Stimulated activated CD8-positive, alpha-beta memory T cell treated with anti-CD3 and anti-CD28 coated beads, Interleukin-12 subunit alpha, Interleukin-12 subunit beta, amount 100 ng/mL, for 1 hour (primary cell): ENCODE measurements at places on chromosomes 2 and 18.

- DNase-seq, result no peak
Observed at GRCh38 chr2:1976728-1977416, 232.6 kb upstream of the PXDN start.

- DNase-seq, result no peak
Observed at GRCh38 chr18:22282311-22283115, 113.1 kb downstream of the GATA6 start.

DNA sequence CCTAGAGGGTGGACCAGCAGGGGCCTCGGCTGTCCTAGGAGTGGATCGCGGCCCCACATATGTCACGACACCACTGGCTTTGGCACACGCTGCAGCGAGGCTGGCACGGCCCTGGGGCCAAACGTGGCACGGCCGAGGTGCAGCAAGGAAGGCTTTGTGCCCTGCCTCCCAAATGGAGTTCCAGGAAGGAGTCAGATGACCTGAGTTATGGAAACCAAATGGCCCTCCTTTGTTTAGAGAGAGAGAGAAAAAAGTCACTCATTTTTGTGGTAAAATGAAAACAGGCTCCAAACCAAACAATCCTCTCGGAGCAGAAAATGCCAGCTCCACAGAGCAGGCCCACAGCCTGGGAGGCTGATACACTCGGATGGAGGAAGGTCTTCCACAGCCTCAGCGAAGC, 105.6 kb downstream of the ANTXR1 start:
- DNase-seq, result no peak

DNA sequence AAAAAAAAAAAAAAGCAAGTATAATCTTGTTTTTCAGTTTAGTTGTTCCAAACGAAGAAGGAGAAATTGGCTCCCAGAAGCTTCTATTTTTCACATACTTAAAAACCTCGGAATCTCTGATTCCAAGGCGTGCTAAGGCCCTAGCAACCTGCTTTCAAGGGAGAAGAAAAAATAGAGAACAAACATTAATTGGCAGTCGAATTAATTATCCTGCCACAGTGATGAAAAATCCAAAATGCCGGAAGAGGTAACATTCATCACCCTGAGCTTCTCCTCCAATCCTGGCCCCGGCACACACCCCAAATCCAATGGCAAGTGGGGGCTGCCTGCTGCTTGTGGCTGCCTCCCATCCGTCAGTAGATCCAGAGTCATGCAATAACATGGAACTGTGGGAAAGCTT, 250.2 kb upstream of the CHAC2 start:
- DNase-seq, result no peak

DNA sequence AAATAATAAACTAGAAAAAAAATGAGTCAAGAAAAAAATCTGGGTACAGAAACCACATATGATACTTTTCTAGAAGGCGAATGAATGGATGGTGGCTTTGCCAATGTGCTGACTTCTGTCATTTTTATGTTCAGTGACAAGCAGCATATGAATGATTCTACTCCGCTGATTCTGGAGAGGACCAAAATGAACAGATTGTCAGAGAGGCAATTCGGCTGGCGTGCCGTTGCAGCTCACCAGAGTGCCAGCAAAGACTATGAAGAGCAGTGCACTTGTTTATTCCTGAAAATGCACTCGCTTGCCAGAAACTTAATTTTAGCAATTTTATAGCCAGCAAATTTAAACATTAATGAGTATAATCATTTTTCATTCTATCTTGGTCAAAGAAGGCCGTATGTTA, 105.9 kb upstream of the NYAP2 start:
- no peak for DNase-seq

- DNase-seq, result no peak
Observed at GRCh38 chr2:168896783-168897182, 4.3 kb upstream of the G6PC2 start.

- no peak for DNase-seq
Observed at GRCh38 chr2:238462782-238463396, 36.2 kb downstream of the ASB1 start.

GRCh38 chr2:109423556-109424359, 190.0 kb downstream of the SEPTIN10 start:
- no peak for DNase-seq

- DNase-seq, result no peak
Observed at GRCh38 chr2:236674238-236674637, 104.6 kb downstream of the ACKR3 start.

GRCh38 chr2:58313926-58314325, 72.8 kb upstream of the FANCL start:
- no peak for DNase-seq

- no peak for DNase-seq
Observed at GRCh38 chr2:85145116-85145820, 12.1 kb downstream of the TCF7L1 start.

DNA sequence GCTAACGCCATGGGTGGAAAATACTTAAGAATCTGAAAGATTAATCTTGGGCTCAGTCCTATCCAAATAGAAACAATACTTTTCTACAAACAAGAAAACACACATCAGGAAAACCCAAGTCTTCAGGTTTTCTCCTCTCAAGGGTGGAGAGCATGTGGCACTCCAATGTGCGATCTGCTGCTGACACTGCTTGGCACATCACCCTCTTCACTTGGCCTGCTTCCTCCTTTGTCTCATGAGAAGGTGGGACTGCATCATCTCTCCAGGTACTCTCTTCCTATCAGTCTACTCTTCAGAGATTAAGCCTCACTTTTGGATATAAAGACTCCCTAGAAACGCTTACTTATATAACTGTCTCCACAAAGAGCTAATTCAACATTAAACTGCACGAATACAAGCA, 26.4 kb downstream of the HDLBP start:
- DNase-seq, result no peak

DNA sequence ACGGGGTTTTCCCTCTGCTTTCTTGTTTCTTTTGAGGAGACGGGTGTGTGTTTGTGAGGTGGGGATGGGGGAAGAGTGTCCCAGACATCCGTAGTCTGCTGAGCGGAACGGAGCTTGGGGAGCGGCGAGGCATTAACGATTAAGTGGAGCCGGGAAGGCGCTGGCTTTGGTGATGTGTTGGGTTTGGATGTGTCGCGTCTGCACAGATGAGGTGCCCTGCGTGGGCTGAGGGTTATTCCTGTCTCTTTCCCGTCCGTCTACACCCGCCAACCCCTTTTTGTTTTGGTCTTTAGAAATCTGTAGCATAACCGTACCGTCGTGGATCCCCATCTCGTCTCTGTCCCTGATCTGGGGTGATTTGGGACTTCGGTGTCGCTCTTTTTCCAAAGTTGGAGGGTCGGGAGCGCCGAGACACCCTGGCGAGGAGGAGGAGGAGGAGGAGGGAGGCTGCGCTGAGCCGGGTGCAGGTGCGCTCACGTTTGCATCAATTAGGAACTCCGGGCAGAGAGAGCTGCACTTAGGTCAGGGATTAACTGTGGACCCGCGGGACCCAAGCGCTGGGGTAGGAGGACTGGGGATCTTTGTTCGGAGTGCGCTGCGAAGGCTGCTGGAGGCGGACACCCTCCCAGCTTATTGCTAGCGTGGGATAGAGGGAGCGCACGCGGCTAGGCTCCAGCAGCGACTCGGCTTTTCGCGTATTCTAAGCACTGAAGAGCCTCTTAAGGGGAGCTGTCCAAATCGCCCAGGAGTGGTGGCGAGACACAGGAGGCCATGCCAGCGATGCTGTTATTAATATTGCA, 720.3 kb downstream of the DPP10 start:
- DNase-seq, result no peak

- no peak for DNase-seq
Observed at GRCh38 chr18:76255070-76255683, 239.9 kb downstream of the ZNF516 start.

DNA sequence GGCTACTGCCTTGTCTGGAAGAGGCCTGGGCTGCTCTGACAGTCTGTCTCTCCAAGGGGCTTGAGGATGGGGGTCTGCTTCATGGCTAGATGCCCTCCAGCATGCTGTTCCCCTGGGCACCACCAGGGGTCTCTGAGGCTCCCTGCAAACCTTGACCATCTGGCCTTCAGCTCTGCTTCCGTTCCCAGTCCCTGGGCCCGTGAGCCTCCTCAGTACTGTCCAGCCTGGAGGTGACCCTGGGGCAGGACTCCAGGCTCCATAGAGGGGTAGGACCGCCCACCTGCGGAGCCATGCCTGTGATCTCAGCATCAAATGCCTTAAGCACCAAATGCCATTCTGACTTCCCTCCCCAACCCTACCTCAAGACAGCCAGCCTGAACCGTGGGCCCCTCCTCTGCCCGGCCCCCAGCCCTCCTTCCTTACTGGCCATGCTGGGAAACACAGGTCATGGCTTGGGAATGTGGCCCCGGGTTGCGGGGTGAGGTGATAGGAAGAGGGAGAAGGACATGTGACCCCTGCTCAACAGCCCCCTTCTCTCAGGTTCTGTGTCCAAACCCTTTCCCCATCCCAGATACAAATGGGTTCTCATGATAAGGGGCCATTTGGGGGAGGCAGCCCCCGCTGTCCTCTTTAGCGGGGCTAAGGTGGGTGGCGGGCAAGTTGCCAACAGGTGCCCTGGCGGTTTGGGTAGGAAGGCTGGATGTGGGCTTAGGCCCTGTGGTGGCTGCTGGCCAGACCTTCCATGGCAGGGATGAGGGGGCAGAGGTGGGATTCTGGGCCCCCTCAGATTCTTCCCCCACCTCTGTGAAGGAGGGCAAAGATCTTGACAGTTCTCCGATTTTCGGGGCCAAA, 25.0 kb downstream of the SPEG start:
- DNase-seq, result no peak

GRCh38 chr2:212940816-212941215, 210.6 kb downstream of the IKZF2 start:
- DNase-seq, result no peak

- DNase-seq, result no peak
Observed at GRCh38 chr2:150526827-150527226, 39.4 kb upstream of the RND3 start.

GRCh38 chr2:183060571-183061231, 17.8 kb upstream of the DUSP19 start:
- no peak for DNase-seq

GRCh38 chr2:168149150-168149974, 98.0 kb downstream of the STK39 start:
- no peak for DNase-seq

- no peak for DNase-seq
Observed at GRCh38 chr2:42050010-42050702, 2.3 kb downstream of the PKDCC start.

DNA sequence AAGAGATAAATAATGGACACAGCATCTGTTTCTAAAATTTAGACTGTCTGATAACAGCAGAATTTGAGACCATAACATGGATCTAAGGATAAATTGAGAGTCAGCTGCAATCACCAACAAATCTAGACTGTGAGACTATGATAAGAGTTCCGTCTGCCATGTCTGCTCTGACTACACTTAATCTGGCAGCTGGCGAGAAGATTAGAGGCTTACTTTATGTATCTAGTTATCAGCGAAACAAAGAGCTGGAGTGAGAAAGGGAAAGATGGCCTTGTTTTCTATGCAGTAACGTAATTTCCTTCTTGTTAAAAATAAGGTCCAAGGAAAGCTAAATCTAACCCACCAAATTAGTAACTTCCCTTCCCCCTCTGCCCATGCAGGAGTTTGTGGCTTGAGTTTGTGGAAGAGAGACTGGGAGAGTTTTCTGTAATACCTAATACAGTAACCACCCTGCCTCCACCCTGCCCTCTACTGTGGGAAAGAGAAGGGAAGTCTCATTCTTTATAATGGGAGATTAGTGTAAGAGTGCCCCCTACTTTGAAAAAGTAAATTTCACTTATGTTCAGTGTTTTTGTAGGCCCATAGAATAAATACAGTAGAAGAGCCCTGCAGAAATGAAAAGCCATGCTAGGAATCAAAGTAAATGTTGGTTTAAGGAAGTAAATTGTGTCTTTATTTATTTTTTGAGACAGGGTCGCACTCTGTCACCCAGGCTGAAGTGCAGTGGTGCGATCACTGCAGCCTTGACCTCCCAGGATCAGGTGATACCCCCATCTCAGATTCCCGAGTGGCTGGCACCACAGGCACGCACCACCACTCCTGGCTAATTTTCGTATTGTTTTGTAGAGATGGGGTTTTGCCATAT, 27.5 kb downstream of the EML4 start:
- DNase-seq, result peak; percentile 28

DNA sequence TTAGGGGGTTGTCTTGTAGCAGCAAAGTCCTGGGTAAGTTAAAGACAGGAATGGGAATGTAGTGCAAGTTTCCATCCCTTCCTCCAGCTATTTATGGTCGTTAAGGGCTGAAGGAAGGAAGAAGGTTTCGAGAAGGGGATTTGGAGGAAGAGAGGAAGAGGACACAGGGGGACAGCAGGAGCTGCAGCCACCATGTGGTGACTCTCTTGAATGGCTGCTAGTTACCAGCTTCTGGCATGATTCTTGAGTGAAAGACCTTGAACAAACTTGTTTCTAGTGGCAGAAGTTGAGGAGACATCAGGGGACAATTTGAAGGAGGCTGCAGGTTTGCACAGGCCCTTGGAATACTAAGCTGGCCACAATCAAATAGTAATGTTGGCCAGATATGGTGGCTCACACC, 116.6 kb downstream of the MTX2 start:
- DNase-seq, result no peak

DNA sequence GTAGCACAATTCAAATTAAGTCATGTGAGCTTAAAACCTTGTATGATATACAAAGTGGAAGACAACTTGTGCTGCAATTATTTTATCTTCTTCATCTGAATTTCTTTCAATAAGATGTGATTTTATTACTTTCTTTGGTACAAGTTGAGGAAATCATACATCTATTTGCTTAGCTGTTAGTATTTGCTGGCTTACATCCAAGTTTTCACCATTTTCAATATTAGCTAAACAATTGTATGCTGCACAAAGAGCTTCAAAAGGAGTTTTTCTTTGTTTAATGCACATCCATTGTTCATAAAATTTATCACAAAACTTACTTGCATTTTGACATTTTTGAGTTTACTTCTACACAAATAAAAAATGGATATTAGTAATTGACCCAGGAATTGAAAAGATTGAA, 40.9 kb downstream of the SCN9A start:
- DNase-seq, result no peak

DNA sequence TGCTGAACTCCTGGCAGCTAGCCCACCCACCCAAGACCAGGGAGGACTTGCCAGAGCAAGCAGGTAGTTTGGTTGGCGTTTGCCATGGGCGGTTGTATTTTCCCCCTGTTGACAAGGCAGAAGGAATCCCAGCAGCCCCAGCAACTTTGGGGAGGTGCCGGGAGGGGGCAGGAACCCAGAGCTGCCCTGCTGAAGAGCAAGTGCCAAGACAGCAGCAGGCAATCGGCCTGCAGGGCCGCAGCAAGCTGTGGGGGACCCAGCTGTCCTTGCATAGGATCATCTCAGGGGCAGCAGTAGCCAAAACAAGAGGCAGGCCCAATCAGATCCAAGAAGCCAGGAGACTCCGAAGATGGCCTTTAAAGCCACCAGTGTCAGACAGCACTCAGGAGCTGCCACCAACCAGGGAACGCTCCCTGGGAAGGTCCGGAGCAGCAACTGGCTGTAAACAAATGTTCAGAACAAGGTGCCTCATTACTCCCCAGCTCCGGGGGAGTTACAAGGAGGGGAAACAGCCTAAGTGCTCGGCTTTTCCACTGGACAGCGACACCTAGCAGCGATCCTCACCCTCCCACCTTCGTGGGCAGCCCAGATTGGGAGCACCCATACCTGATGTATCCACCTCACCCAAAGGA, 2.1 kb downstream of the ST8SIA5 start:
- no peak for DNase-seq
